ENCODE measurements at places on chromosomes 4 and X. TPM values are rescaled to one million over a fixed set of nuclear protein-coding genes. Genes with fewer than 3 reads are reported as not detected.

GRCh38 chr4:109803924-109804571, 2.2 kb upstream of the CFI start:
- DNase-seq: peak; percentile 60

DNA sequence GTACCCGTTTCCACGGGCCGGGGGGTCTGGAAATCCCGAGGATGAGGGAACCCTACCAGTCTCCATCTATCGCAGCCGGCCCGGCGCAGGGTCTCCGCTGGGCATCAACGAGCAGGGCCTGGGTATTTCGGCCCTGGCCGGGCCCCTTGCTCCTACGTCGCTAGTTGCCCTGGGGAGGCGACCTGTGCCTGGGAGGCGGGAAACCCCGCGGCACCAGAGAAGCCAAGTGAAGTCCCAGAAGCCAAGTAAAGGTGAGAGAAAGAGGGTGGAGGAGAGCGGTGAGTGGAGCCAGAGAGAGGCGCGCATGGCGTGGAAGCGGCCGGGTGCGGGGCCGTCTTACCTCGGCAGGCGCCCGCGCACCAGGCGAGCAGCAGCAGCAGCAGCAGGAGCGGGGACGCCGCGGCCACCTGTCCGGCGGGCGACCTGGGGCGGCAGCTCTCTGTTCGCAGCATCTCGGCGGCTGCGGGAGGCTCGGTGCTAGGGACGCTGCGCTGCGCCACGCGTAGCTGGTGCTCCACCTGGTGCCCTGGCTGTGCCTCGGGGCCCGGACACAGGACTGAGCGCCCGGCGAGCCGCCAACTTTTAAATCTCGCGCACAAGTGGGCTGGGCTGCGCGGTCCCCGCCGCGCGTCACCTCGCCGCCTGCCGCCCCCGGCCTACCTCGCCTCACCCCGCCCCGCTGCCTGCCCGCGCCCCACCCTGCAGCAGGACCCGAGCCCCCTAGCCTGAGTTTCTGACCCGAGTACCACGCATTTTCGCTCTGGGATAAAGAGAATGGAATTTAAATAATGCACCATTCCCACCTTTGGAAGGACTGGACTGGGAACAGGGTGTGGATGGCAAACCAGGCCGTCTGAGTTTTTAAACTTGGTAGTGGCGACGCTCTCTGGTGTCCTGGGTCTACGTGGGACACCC, at the start of gene NMU:
Gene NMU, minus strand, starts transcription at position 558 of the 915 bp plus-strand sequence. Its CDS starts 106 bp downstream, at position 452.
- DNase-seq: peak; percentile 67

GRCh38 chrX:53440101-53440500, 5.9 kb upstream of the HSD17B10 start:
- DNase-seq: no peak

MXRA5 gene
- 13.7 TPM for total RNA-seq

ARHGEF6 gene
- total RNA-seq: 2.2 TPM

FAM120C gene
- 2.3 TPM for total RNA-seq

GRCh38 chrX:69387567-69388487, 116.3 kb upstream of the NALF2 start:
- DNase-seq: peak; percentile 66

DNA sequence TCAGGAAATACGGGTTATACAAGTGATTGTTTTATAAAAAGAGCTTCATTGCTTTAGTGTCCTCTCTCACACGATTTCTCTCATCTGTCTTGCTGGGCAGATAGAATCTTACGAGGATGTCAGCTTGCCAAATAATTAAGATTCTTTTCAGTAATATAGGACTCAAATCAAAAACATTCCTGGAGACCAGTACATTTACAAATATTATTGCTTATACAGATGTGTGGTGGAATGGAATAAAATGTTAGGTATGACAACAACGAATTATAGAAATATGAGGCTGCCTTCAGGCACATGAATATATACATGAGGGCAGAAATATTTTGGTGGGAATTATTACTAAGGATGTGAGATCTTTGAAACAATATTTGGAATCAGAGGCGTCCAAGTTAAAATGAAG, 88.9 kb downstream of the GC start:
- DNase-seq: no peak

PPP1R2C gene
- not detected for total RNA-seq

PNMA5 gene
- total RNA-seq: 0.07 TPM

- no peak for DNase-seq
Measured at GRCh38 chr4:76762137-76763130, 135.5 kb downstream of the SOWAHB start.

DNA sequence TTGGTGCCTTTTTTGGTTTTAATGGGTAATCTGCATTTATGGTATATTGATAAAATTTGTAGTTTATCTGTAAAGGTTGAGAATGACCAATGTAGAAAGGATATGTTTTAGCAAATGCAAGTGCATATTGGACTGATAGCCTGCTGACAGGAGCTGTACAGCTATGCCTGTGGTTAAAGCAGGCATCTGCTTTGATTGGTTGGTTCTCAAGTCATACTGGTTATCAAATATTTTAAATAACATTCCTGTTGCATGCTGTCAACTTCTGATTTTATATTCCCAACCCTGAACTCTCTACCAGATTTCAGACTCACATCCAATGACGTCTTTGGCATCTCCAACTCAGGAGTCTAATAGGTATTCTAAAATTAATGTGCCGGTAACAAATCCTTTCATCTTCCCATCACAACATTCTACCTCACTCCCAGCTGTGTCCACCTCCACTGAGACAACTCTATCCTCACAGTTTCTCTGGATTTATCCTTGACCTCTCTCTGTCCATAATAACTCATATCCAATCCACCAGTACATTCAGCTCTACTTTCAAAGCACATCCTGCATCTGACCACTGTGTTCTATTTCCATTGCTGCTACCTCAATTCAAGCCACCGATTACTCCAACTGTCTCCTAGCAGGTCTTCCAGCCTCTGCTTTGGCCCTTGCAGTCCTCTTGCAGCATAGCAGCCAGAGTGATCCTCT, 125.7 kb downstream of the CAMK2D start:
- DNase-seq: no peak

DNA sequence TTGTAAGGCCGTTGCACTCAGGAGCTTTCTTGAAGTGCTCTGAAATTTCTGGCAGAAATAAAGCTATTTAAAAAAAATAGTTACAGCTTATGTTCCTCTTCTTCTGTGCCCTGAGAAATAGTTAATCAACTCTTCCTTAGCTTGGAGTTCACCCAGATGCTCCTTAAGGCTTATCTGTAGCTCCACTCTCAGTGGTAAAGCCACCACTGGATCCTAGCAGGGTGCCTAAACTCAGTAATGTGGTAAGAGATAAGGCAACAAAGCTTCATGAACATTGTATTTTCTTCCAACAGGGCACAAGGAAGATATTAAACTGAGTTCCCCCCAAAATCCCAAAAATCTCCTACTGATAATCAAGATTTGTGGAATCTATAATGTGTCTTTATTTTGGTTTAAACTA, 299.5 kb downstream of the MAPK10 start:
- no peak for DNase-seq

DNA sequence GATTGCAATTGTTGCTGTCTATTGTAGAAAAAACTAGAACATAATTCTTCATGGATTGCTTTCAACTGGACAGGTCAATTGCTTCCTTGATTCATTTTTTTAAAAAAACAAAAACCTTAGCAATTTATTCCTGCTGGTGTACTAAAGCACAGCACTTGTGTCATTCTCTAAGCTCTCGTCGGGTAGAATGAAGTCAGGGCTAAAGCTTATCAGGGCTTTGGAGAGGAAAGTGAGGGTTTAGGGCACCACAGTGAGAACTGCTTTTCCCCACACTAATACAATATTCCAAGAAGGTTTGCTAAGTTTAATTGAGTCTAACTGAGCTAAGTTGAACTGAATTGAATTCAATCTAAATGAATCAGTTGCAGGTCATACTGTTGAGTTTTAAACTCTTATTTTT, 76.4 kb upstream of the TLR3 start:
- DNase-seq: no peak
